Hepatocyte (in vitro differentiated cells): ENCODE measurements at places on chromosomes 4 and X. TPM values are rescaled to one million over a fixed set of nuclear protein-coding genes. Genes with fewer than 3 reads are reported as not detected.

PIR gene
- 14.3 and 16.5 TPM in 2 replicates for total RNA-seq

UBE2K gene
- 40.4 and 41.0 TPM in 2 replicates for total RNA-seq

ENPEP gene
- 7.1 and 8.7 TPM in 2 replicates for total RNA-seq

BMX gene
- 0.07 and 0.08 TPM in 2 replicates for total RNA-seq

TACC3 gene
- total RNA-seq: 9.3 and 10.5 TPM in 2 replicates

ASB12 gene
- total RNA-seq: 0.68 TPM in 1 of 2 replicates, not detected in the other

CPXCR1 gene
- not detected in 2 replicates for total RNA-seq

USP51 gene
- total RNA-seq: 5.3 and 5.8 TPM in 2 replicates

DNA sequence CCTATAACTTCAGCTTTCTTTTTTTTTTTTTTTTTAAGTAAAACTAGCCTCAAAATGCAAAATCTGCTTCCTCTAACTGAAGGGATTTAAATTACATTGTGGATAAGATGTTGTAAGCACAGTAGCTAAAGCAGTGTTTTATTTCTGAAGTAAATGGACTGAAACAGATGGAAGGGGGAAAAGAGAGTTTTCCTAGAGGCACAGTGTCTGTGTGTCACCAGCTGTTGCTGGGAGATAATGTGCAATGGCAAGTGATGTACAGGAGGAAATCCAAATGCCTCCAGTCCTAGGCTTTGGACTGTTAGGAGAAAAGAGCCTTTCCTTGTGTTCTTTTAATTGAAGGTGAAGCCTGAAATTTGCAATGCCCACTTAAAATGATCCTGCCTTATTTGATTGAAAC, 672.1 kb downstream of the GRXCR1 start:
- H3K36me3 ChIP-seq: no peaks in the 10 kb centered on the region
- no peaks in the 10 kb centered on the region for H3K27me3 ChIP-seq
- no peak overlapping the region for H3K27ac ChIP-seq
- no peak for DNase-seq
- H3K4me3 ChIP-seq: no peak overlapping the region

- H3K4me1 ChIP-seq: no peaks in the 10 kb centered on the region
- DNase-seq: no peak
- no peaks in the 10 kb centered on the region for H3K27me3 ChIP-seq
These were observed 120.3 kb upstream of the AFF2 start for GRCh38 chrX:148380107-148380506.

- H3K4me3 ChIP-seq: no peak overlapping the region
- no peak overlapping the region for H3K27ac ChIP-seq
- no peaks in the 10 kb centered on the region for H3K36me3 ChIP-seq
These were observed 133.8 kb upstream of the ATP6AP2 start for GRCh38 chrX:40446921-40447320.

DNA sequence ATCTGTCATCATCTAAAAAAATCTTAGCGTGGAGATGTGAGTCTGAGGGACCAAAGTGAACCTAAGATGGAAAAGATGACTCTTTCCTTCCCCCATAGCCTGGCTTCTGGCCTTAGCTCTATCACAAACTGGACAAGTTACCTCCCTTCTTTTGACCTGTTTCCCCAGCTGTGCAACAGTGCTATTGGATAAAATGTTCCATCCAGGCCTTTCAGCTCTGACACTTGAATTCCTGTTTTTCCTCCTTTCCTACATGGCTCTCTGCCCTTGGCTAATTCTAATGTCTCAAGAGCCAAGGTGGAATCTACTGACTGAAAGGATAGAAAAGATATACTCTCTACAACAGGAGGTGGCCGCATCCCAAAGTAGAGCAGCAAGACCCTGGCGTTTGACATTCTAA, 84.5 kb upstream of the ARHGEF9 start:
- H3K27ac ChIP-seq: no peak overlapping the region
- H3K27me3 ChIP-seq: no peaks in the 10 kb centered on the region
- DNase-seq: no peak
- H3K4me1 ChIP-seq: no peaks in the 10 kb centered on the region
- H3K36me3 ChIP-seq: no peaks in the 10 kb centered on the region

GRCh38 chr4:87075876-87076275, 141.1 kb downstream of the AFF1 start:
- H3K27ac ChIP-seq: no peak overlapping the region
- H3K4me3 ChIP-seq: no peak overlapping the region
- no peak for DNase-seq
- H3K36me3 ChIP-seq: no peaks in the 10 kb centered on the region
- peaks cover 42% of the 10 kb centered on the region for H3K4me1 ChIP-seq

DNA sequence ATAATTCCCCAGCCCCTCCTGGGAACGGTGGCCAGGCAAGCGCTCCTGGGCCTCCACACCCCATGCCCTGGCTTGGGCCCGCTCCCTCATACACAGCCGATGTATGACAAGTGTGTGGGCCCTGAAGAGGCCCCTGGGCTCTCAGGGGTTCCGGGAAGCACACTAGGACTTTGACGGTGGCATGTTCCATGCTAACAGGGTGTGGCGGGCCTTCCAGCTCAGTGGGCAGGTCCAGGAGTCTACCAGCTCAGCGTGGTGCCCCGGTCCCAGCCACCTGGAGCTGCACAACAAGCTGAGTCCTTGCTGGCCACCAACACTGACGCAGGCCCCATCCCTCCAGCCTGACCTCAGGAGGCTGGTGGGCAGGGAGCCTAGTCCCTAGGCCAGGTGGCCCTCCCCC, 24.4 kb upstream of the HMX1 start:
- H3K4me3 ChIP-seq: no peak overlapping the region
- H3K4me1 ChIP-seq: peaks cover 4% of the 10 kb centered on the region
- DNase-seq: no peak
- H3K36me3 ChIP-seq: no peaks in the 10 kb centered on the region
- H3K27ac ChIP-seq: no peak overlapping the region

DNA sequence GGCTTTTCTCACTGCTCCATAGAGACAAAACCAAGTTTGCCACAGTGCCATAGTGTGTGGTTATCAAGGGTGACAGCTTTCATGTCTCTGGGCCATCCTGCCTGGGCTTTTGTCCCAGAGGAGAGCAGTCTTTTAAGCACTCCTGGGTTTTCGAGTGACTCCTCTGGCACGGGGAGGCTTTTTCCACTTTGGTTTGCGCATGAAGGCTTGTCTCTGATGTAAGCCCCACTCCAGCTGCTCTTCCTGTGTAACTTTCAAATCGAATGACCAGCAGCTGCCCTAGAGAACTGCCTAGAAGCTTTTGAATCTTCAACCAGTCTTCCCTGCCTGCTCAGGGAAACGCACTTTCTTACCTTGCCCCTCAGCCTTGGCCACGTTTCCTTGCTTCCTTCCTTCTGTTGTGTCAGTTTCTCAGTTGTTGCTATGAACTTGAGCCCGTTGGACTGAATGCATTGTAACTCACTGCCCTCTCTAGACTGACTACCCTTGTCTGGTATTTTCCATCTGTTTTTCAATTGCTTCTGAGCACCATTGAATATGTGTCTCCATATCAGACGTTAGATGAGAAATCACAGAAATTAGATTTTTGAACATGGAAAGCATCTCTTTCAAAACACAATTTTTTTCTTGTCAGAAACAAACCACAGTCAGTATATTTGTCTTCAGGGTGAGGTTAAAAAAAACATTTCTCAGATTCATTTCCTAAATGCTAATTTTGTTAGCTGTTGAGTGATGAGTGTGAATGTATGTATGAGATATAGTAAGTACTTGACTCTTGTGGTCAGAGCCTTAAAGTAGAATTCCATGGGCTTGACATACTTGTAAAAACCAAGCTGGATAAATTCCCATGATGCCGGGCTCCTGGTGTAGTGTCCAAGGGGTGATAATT, 45.3 kb downstream of the SLC9A6 start:
- H3K36me3 ChIP-seq: no peaks in the 10 kb centered on the region
- no peaks in the 10 kb centered on the region for H3K27me3 ChIP-seq
- H3K4me1 ChIP-seq: no peaks in the 10 kb centered on the region
- no peak overlapping the region for H3K4me3 ChIP-seq
- DNase-seq: no peak

- H3K4me1 ChIP-seq: no peaks in the 10 kb centered on the region
- H3K27ac ChIP-seq: no peak overlapping the region
- H3K36me3 ChIP-seq: no peaks in the 10 kb centered on the region
- DNase-seq: no peak
- H3K4me3 ChIP-seq: no peak overlapping the region
These were observed 206.9 kb upstream of the HCCS start for GRCh38 chrX:10904220-10904619.

GRCh38 chrX:132822634-132823012, 135.8 kb downstream of the HS6ST2 start:
- peak overlapping the region; percentile 74 for H3K27ac ChIP-seq
- H3K27me3 ChIP-seq: no peaks in the 10 kb centered on the region
- no peaks in the 10 kb centered on the region for H3K4me1 ChIP-seq
- H3K4me3 ChIP-seq: no peak overlapping the region
- DNase-seq: no peak

- no peaks in the 10 kb centered on the region for H3K36me3 ChIP-seq
- no peaks in the 10 kb centered on the region for H3K4me1 ChIP-seq
- H3K27ac ChIP-seq: no peak overlapping the region
These were observed 327.8 kb downstream of the ARHGAP10 start for GRCh38 chr4:148059617-148060180.

DNA sequence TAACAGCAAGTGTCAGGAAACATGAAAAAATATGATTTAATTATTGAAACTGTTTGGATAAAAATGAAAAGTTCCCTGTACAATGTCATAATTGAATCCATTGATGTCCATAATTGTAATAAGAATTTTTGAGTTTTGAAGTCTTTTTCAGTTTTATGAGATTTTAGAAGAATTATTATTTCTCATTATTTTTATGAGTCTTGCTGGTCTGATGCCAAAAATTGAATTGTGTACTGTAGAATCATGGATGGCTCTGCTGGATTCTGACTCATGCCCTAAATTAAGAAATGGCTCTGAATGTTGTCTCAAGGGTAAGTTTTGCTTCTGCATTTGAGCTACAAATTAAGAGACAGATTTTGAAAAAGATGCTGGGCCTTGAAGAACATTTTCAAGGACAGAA, 132.8 kb upstream of the MAP9 start:
- H3K4me3 ChIP-seq: no peak overlapping the region
- H3K4me1 ChIP-seq: no peaks in the 10 kb centered on the region
- no peak overlapping the region for H3K27ac ChIP-seq
- no peaks in the 10 kb centered on the region for H3K27me3 ChIP-seq

GRCh38 chrX:32687379-32687778, 524.0 kb downstream of the DMD start:
- H3K27ac ChIP-seq: no peak overlapping the region
- DNase-seq: no peak
- no peaks in the 10 kb centered on the region for H3K4me1 ChIP-seq
- H3K4me3 ChIP-seq: no peak overlapping the region
- no peaks in the 10 kb centered on the region for H3K36me3 ChIP-seq
